ENCODE measurements at places on chromosomes 16 and 17.

DNA sequence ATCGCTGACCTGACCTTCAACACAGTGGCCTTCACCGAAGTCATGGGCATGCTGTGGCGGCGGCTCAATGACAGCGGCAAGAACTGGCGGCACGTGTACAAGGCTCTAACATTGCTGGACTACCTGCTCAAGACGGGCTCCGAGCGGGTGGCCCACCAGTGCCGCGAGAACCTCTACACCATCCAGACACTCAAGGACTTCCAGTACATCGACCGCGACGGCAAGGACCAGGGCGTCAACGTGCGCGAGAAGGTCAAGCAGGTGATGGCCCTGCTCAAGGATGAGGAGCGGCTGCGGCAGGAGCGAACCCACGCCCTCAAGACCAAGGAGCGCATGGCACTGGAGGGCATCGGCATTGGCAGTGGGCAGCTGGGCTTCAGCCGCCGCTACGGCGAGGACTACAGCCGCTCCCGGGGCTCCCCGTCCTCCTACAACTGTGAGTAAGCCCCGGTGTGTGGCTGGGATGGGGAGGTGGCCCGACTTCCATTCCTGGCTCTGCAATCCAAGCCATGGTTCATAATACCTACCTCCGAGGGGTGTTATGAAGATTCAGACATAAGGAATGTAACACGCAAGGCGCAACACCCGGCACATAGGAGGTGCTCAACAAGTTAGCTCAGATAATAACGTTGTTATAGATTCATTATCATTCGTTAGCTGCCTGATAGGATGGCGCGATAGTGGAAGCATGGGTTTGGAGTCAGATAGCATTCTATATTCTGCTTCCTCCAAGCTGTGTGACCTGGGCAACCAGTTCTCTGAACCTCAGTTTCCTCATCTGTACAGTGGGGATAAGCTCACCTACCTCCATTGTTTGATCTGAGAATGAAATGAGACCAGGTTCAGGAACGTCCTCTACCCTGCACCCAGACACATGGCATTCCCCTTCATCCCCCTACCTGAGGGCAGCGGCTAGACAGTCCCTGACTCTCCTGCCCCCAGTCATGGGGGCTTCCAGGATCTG lies 4.4 kb downstream of the EPN3 start:
- no peak for DNase-seq

DNA sequence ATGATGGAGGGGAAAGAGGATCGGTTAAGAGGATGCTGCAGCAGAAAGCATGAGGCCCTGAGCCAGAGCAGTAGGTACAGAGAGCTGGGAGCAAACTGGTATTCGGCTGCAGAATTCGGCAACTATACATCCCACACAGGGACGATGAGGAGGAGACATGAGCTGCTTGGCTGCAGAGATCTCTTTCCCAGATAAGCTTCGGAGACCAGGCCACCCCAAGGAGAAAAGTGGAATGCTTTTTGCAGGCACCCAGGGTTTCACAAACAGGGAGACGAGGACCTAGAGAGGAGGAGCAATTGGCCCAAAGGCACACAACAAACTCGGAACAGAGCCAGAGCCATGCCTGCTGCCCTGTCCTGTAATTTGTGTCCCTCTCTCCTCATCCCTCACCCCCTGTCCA lies 62.0 kb downstream of the TMEM132E start:
- no peak for DNase-seq

- peak; percentile 85 for DNase-seq
Observed at GRCh38 chr17:48001197-48001596, 30.3 kb downstream of the CDK5RAP3 start.

DNA sequence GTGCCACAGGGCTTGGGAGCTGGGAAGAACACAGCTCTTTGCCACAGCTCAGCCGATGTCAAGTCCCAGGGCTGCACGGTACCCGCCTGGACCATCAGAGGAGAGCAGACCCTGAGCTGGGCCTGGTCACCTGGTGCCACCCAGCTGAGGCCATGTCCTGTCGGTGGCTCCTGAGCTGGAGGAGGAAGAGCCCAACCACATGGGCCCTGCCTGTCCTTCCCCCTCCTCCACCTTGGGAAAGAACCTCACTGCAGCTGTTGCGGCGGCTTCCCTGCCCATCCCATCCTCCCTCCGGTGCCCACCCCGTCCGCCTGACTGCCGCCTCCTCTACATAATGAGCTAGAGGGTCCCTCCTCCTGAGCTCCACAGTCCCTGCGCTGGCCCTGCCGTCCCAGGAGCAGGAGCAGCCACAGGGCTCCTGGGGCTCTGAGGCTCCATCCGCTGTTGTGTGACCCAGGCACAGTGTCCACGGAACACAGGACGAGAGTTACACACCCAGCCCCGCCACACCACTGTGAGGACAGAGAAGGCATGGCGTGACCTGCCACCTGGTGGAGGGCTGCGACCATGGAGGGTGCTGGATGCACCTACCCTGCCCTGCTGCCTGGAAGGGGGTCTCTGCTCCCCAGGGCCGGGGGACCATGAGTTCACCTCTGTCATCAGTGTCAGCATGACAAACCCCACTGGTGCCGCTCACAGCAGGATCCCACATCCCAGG lies 21.4 kb upstream of the CHMP6 start:
- no peak for DNase-seq

GRCh38 chr17:57016764-57017116 lies 38.8 kb downstream of the SCPEP1 start:
- DNase-seq: no peak

DNA sequence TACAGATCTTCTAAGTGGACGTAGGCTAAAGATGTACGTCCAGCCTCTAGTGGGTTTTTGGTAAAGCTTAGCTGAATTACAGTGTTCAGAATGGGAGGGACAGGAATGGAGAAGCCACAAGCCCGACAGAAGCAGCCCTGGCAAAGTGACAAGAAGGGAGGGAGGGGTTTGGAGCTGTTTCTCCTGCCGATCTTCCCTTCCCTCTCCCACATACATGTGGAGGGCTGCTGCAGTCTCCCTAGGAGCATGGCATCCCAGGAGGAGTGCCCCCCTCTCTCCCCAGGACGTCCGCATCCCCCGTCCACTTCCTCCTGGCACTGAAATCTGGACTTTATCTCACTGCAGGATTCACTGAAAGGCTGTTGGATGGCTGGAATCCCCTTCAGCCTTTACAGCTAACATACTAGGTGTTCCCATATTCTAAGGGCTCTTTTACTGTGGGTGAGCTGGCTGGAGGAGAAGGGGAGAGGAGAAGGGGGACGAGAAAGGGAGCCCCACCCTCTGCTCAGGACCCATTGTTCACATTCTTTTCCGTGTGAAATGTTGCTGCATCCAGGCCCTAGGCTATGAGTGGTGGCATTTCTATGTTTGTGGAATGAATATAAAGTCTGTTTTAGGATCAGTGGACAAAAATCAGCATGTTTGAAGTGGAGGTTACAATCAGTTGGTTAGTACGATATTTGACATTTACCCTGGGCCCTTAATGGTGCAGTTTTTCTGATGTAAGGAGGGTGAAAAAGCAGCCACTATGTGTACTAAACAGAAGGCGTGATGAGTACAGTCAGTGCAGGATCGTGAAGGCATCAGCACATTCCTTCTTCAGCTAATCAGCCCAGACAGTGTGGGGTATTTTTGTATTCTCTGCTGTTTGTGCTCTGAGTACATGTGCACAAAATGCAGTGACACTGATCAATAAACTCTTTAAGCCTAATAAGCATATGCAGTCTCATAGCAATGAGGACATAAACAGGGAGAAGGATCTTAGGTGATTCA lies 94.6 kb downstream of the SPECC1 start:
- no peak for DNase-seq
